ENCODE measurements at places on chromosomes 16 and 17.

GRCh38 chr16:27625050-27625697, 75.2 kb downstream of the KATNIP start:
- DNase-seq, result no peak

GRCh38 chr16:25553711-25554436, 137.9 kb upstream of the HS3ST4 start:
- DNase-seq, result peak; percentile 90

DNA sequence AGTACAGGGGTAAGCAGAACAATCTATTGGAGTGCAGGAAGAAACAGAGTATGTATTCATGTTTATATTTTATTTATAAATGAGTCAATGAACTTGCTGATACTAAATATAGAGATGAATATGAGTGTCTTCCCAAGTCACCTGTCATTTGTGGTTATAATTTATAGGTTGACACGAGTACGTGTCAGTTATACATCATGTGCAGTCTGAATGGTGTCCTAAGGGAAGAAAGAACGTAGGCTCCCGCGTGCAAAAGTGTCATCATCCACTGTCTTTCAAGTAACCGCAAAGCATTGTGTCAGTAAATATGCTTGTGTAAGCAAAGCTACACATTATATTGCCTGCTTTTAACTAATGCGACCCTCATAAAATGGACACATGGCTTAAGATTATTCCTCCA, 786.1 kb downstream of the KCNJ2 start:
- DNase-seq, result peak; percentile 13

DNA sequence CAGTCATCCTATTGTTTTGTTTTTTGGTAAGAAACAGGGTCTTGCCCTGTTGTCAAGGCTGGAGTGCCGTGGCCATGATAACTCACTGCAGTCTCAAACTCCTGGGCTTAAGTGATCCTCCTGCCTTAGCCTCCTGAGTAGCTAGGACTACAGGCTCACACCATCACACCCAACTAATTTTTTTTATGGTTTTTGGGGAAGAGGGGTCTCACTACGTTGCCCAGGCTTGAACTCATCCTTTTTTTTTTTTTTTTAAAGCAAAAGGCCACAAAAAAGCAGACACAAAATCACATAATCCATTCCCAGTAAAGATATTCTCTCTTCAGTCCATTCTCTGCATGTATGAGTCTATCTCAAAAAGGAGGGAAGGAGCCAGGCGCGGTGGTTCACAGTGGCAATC, 5.5 kb downstream of the SPAG9 start:
- no peak for DNase-seq

DNA sequence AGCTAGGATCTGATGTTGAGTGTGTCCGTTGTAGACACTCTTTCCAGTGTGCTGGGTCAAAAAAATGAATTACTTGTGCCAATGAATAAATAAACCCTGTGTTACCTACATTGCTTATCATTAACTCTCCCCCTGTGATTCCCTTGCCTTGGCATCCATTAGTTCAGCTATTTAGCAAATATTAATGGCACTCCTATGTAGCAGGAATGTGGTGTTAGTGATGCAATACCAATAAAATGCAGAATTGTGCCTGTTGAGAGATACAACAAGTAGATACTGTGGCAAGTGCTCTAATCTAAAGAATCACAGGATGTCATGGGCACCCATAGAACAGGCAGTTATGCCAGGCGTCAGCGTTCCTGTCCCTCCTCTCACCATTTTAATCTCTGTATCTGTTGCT, 343.2 kb downstream of the PMP22 start:
- no peak for DNase-seq

- DNase-seq, result peak; percentile 89
Observed at GRCh38 chr16:28924762-28925385, at the start of gene RABEP2. Gene RABEP2 (minus strand): TSS chr16:28925238. CDS start chr16:28925163, 75 bp downstream.

DNA sequence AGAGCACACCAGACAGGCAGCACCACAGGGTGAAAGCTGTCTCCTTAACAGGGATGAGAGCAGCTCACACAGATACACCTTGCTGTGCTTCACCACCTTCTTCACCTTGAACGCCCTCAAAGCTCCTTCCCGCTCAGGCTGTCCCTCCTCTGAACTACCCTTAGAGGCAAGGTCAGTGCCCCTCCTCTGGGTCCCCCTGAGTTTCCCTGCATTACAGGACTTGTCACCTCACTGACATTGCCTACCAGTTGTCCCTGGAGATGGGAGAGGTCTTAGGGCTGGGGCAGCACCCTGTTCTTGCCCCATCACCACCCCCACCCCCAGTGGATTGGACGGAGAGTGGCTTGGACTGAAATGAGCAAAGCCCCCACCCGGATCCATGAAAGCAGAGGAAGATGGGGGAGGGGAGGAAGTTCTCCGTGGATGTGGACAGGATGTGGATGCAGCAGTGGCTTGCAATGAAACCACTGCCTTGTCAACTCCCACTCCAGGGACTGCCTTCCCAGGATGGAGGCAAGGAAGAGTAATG, 73.2 kb upstream of the CDH5 start:
- no peak for DNase-seq

GRCh38 chr17:81036197-81036941, 1.4 kb downstream of the BAIAP2 start:
- no peak for DNase-seq

- DNase-seq, result peak; percentile 60
Observed at GRCh38 chr17:27559506-27560481, 71.2 kb upstream of the LGALS9 start.

DNA sequence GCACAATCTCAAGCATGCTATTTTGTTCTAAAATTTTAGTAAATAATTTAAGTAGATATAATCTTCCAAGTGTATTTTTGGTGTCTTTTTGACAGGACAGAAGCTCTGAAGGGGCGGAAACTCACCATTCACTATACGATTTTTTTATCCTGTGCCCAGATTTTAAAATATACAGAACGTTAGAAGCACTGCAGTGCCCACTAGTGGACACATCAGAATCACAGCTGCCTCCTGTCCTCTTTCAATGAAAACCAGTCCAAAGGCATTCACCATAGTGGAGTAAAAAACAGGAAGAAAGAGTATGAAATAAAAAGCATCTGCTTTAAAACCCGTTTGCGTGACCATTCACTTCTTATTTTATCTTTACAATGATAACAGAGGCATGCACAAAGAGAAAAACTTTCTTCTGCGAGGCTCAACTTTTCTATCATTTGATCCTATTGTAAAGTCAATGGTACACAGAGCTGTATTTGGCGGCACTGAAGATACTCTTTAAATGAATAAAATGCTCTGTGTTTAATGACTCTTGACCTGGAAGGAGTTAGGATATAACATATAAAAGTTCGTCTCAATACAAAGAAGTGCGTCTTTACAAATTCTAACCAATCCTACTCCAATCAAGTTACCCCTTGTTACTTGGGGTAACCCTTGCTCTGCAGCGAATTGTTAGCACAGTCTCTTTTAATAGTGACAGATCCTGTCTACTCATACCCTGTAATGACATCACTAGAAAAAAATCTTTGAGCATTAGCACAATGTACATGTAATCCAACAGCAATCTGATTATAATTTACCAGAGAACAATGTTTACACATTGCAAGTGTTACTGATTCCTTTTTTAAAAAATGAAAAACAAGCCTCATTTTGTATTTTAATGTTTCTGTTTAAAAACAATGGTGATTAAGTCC, 339.8 kb upstream of the PSMD7 start:
- peak; percentile 1 for DNase-seq

GRCh38 chr17:29905879-29906167, 24.2 kb downstream of the SSH2 start:
- DNase-seq, result no peak

DNA sequence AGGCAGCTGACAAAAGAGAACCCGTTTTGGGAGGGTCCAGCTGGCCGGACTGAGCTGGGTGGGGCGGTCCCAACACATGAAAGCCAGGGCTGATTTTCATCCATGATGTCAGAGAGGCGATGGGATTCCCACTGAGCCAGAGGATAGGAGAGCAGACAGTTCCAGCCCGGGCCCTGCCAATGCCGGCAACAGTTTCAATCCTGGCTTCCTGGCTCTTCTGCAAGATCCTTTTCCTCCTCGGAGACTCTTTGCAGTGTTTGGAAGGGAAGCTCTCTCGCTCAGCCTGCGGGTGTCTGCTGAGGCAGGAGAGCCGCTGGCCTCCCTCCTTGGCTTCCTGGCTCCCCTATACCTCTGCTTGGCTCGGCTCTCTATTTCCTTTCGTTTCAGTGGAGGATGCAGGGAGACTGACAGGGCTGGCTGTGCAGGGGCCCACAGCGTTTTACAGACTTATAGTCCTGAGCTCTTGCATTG, 145.5 kb upstream of the SOX9 start:
- DNase-seq, result peak; percentile 28

DNA sequence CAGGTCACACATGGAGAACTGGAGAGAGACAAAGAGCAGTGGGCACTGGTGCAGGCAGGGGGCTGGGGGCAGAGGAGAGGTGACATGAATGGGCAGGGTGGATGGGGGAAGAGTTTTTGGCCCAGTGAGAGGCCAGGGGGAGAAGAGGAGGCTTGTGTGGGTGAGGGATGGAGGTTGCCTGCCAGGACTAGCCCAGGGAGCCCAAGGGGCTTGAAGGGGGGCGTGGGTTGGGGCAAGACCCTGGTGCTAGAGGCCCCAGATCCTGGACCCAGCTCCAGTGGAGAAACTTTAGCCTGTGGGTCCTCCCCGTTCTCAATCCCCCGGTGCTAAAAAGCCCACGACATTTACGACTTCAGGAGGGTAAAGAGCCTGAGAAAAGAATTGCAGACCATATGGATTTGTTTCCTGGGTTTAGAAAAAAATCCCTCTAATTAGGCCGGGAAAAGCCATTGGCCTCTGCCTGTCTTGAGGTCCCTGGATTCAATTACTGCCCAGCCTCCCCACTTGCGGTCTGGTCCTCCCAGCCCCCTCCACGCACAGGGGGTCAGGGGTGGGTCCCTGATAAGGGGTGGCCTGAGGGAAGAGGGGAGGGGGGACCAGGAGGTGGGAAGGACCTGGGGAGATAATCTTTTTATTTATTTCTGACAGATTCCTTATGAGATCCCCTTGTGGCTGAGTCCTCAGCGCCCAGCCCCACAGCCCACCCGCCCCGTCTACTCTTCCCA, 33.0 kb downstream of the NGFR start:
- no peak for DNase-seq

- DNase-seq, result no peak
Observed at GRCh38 chr16:4318451-4318910, 2.6 kb downstream of the GLIS2 start.

DNA sequence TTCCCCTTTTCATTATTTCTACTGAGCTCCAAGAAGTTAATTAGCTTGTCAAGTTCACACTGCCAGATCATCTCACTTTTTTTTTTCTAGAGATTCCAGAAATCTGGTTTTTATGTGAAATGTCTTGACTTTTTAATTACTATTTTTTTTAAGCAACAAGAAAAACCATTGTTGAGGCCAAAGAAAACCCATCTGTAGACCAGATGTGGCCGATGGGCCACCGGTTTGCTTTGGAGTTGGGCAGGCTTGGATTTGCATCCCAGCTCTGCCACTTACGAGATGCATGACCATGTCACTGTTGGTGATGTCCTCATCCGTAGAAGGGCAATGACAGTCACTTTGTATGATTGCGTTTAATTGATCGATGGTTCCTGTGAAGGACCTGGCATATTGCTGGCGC, 34.2 kb upstream of the MRTFB start:
- no peak for DNase-seq

DNA sequence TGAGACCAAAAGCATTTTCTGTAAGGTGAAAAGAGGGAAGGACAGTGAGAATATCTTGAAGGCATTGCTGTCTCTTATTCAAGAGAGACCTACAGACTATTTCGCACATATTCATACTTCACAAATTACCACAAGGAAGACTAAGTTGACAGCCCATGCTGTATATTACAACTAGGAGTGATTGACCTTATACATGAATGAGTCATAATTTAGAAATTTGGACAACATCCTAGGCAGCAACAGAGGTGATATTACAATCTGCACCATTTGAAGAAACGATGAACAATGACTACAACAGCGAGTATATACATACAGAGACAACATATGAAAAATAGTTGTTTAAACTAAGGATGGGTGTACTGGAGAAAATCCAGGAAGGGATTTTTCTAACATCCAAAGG, 971.7 kb downstream of the CDH11 start:
- peak; percentile 51 for DNase-seq

- no peak for DNase-seq
Observed at GRCh38 chr17:76911299-76912017, 43.3 kb downstream of the MGAT5B start.

GRCh38 chr16:59259074-59259949, 525.2 kb upstream of the GOT2 start:
- DNase-seq, result no peak

DNA sequence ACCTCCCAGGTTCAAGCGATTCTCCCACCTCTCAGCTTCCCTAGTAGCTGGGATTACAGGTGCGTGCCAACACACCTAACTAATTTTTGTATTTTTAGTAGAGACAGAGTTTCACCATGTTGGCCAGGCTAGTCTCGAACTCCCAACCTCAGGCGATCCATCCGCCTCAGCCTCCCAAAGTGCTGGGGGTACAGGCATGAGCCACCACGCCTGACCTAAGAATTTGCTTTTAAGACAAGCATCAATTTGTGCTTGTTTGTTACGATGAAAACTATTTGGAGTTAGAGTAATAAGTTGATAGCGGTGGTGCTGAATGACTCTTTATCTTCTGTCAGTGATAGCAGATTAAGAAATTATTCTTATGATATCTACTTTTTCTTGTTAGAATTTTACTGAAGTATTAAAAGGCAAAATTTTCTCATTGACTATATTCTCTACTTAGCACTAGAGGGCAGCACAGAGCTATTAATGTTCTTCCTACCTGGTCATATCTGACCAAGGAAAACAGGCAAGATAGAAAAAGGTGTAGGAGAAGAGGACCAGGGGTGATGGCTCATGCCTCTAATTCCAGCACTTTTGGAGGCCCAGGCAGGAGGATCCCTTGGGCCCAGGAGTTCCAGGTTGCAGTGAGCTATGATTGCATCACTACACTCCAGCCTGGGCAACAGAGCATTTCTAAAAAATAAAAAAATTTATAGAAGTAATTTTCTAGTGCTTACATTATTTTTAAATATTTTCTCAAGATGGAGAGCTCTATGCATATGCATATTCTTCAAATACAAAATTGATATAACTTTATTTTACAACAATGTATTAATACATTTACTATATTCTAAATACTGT, 24.5 kb downstream of the STXBP4 start:
- DNase-seq, result peak; percentile 39

- no peak for DNase-seq
Observed at GRCh38 chr17:77735081-77735565, 223.4 kb upstream of the TNRC6C start.

DNA sequence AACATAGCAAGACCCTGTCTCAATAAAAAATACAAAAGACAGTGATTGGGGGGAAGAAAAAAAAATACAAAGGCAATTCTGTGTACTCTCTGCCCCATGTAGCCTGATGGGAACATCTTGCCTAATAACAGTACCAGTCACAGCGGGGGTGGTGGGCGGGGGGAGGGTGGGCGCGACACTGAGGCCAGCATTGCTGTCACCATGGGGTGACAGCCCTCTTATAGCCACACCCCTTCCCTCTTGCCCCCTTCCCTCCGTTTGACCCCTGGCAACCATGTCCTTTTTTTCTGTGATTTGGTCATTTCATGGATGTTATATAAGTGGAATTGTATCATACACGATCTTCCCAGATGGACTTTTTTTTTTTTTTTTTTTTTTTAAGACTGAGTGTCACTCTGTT, 80.9 kb downstream of the DNAH17 start:
- DNase-seq, result no peak

All from foreskin keratinocyte (primary cell).